ENCODE measurements at places on chromosomes 5 and 9.

- DNase-seq: no peak
Observed at GRCh38 chr5:108743319-108743718, 4.4 kb upstream of the FER start.

GRCh38 chr5:36057386-36057785 lies 9.3 kb downstream of the UGT3A2 start:
- DNase-seq: no peak

DNA sequence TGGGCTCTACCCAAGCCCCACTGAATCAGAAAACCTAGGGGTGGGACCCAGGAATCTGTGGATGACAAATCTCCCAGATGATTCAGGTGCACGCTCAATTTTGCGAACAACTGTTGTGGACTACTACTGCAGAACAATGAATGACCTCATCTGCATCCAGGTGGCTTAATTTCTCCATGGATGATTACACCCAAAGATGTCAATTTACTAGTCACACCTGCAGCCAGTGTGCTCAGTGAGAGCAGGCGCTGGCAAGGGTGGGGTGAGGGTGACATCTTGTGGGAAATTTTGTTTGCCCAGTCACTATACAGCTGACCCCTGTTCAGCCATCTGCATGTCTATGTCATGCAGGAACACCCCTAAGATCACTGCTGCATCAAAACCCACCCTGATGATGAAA lies 118.2 kb downstream of the ENTREP1 start:
- no peak for DNase-seq

GRCh38 chr5:176781054-176781375 lies 29.3 kb upstream of the UNC5A start:
- no peak for DNase-seq

- DNase-seq: no peak
Observed at GRCh38 chr9:130260816-130261765, 4.5 kb upstream of the HMCN2 start.

DNA sequence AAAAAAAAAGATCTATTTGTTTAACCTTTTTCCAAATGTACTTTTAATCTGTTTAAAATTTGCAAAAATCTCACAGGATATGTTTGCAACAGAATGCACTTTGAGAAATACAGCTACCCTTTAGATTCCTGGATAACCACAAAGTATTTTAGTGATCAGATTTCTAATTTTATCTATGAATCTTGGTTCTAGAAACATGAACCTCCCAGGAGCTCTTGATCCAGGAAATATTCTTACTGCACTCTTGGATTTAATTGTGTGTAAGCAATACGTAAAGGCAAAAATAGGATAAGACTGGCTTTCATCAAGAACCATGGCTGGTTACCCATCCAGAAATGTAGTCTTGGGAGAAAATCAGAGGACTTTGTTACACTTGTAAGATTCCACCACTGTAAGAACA lies 1581.8 kb upstream of the WWC1 start:
- no peak for DNase-seq

GRCh38 chr9:106625259-106625789 lies 237.6 kb upstream of the ZNF462 start:
- DNase-seq: no peak

- no peak for DNase-seq
Observed at GRCh38 chr5:108687595-108688200, 60.0 kb upstream of the FER start.

DNA sequence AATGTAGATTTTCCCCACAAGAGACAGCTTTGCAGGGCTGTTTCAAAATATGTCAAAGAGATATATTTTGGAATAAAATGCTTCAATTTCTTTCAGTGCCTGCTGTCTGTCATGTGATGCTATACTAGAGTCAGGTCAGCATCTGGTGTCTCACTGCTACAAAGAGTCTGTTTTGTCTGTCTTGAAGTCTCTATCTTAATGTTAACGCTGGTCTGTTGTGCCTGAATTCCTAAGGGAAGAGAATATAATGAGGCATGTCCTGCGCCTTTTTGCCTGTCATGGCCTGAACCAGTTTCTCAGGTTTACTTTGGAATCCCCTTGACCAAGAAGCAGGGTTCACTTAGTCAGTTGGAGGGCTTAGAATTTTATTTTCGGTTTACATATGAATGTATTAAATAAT lies 176.4 kb downstream of the PDZD2 start:
- no peak for DNase-seq

DNA sequence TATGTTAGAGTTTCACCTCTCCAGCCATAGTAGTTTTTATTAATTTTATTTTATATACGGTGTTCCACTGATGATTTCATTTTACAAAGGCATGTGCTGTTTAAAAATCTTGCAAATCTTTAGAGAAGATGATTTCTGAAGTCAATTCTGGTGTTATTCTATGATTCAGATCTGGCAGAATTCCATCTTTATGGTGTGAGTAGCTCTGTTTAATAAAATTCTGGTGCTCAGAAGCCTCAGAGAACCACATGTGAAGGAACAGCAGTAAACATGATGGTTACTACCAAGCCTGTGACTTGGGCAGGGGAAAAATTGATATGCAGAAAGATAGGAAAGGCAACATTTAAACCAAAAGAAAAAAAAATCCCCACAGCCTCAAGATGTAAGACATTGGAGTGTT lies 299.7 kb downstream of the NPR3 start:
- no peak for DNase-seq

DNA sequence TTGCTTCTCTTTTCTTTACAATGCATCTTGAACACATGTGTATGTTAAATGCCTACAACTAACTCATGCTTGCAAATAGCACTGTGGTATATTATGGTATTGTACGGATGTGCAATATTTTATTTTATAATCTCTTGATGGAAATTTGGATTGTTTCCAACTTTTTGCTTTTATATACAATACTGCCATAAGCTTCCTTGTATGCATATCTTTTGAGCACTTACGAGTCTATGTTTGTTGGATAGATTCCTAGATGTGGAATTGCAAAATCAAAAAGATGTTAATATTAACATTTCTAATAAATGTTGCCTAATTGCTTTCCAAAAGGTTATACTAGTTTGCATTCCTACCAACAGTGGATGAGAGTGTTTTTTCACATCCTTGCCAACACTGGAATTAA lies 3.4 kb upstream of the GALNT12 start:
- DNase-seq: no peak

GRCh38 chr9:133509179-133510083 lies 15.3 kb downstream of the MYMK start:
- no peak for DNase-seq

DNA sequence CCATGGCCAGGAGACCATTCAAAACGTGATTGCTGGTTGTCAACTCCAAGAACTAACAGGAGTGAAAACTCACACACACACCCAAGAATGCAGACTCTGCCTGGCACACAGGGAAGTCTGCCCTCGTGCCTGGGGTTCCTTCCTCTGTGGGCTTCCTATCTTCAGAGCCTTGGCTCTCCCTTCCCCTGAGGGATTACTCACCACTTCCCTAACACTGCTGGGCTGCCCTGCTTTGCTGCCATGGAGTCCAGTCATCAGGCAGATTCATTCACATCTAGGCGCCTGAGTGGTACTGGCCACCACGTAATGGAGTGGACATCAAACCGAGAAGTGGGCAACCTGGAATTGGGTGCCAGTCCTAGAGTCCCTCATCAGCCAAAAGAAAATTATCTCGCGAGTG lies 76.4 kb upstream of the PRSS3 start:
- no peak for DNase-seq

GRCh38 chr9:104747245-104747564 lies 278 bp upstream of the NIPSNAP3A start:
- DNase-seq: no peak

GRCh38 chr5:16809395-16810207 lies 126.5 kb downstream of the MYO10 start:
- DNase-seq: no peak

GRCh38 chr5:55582256-55582655 lies 47.5 kb upstream of the PLPP1 start:
- DNase-seq: no peak

DNA sequence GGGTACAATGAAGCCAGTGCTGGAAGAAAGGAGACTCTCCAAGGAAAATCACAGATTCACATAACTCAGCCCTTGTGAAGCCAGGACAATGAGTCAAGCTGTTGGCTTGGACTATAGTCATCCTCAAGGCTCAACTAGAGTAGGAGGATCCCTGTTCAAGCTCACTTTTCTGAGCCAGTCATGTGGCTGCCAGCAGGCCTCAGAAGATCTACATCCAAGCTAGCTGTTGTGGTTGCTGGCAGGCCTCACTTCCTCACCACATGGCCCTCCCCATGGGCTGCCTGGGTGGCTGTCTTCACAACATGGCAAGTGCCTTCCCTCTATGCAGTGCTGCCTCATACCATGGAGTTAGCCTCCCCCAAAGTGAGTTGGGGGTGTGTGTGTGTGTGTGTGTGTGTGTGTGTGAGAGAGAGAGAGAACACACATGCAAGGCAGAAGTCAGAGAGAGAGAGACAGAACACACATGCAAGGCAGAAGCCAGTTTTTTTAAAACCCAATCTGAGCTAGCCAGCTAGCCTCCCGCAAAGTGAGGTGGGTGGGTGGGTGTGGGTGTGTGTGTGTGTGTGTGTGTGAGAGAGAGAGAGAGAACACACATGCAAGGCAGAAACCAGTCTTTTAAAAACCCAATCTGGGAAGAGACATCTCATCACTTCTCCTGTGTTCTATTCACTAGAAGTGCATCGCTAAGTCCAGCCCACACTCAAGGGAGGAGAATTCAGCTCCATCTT lies 17.1 kb downstream of the SCAI start:
- DNase-seq: peak; percentile 79

GRCh38 chr5:8905021-8905420 lies 640.9 kb downstream of the SEMA5A start:
- no peak for DNase-seq

DNA sequence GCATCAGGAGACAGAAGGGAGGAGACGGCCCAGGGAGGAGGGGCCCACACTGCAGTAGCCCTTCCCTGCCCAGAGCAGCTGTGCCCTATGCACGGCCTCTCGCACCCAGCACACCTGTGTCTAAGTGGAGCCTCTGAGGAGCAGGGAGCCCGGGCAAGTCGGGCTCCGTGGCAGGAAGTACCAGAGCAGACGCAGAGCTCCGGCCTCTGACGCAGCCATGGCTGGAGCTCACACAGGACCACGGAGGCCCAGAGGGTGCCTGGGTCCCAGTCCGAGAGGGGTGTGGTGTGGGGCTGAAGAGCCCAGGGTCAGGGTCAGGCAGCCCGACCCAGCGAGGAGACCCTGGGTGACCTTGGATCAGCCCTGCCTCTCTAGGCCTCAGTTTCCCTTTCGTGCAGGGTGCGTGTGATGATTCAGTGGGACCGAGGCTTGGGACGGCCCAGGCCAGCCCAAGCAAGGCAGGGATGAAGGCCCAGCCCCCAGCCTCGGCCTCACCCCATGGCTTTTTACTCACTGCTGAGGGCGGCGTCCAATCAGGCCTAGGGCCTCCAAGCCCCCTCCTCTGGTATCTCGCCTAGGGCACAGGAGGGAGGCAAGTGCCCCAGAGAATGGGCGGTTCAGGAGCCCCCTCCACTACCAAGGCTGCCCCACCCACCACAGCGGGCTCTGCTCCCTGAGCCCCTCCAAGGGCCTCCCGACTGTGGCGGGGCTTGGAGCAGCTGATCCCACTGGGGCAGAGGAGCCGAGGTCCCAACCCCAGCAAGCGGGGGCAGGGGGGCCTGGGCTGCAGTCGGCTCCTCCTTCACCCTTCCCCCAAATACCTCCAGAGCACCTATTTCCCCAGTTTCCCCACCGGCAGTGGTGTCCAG lies 4.3 kb upstream of the AGPAT2 start:
- DNase-seq: no peak

GRCh38 chr5:33611877-33612276 lies 171.1 kb downstream of the TARS1 start:
- DNase-seq: no peak

- DNase-seq: no peak
Observed at GRCh38 chr5:96329289-96329688, 103.8 kb downstream of the PCSK1 start.

- DNase-seq: no peak
Observed at GRCh38 chr5:181133610-181134231, 2.8 kb upstream of the OR2V1 start.
